Activated T-helper 17 cell treated with anti-CD3 and anti-CD28 coated beads, Interleukin-2, amount 50 U/mL, for 72 hours (primary cell): ENCODE measurements at places on chromosomes 2 and 18. TPM values are rescaled to one million over a fixed set of nuclear protein-coding genes. Genes with fewer than 3 reads are reported as not detected.

- ATAC-seq, result no peak
Measured at GRCh38 chr18:13112982-13113381, 105.6 kb upstream of the LDLRAD4 start.

- ATAC-seq, result no peak
Measured at GRCh38 chr2:240374085-240374907, 61.2 kb upstream of the GPC1 start.

GRCh38 chr18:34049511-34049910 lies 175.2 kb downstream of the NOL4 start:
- no peak for ATAC-seq

GRCh38 chr18:28890791-28891190 lies 713.9 kb upstream of the CDH2 start:
- no peak for ATAC-seq

GRCh38 chr18:24268784-24269550 lies 128.7 kb downstream of the OSBPL1A start:
- no peak for ATAC-seq

DNA sequence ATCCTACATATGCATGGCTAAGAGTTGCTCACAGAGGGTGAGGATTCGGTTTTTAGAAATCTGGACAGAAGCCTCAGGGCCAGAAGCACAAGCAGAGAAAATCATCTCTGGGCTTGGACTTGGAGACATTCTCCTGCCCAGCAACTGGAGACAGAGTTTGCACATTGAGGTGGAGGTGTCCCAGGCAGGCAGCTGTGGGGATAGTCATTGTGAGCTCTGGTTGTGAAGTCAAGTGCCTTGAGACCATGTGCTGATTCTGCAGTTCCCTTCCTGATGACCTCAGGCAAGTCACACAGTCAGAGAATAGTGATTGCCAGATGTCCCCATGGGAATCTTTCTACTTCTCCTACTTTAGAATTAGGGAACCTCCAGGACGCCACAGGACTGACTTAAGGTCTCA lies 108.4 kb upstream of the LDAH start:
- no peak for ATAC-seq

- no peak for ATAC-seq
Measured at GRCh38 chr2:20762945-20763683, 59.8 kb downstream of the LDAH start.

DNA sequence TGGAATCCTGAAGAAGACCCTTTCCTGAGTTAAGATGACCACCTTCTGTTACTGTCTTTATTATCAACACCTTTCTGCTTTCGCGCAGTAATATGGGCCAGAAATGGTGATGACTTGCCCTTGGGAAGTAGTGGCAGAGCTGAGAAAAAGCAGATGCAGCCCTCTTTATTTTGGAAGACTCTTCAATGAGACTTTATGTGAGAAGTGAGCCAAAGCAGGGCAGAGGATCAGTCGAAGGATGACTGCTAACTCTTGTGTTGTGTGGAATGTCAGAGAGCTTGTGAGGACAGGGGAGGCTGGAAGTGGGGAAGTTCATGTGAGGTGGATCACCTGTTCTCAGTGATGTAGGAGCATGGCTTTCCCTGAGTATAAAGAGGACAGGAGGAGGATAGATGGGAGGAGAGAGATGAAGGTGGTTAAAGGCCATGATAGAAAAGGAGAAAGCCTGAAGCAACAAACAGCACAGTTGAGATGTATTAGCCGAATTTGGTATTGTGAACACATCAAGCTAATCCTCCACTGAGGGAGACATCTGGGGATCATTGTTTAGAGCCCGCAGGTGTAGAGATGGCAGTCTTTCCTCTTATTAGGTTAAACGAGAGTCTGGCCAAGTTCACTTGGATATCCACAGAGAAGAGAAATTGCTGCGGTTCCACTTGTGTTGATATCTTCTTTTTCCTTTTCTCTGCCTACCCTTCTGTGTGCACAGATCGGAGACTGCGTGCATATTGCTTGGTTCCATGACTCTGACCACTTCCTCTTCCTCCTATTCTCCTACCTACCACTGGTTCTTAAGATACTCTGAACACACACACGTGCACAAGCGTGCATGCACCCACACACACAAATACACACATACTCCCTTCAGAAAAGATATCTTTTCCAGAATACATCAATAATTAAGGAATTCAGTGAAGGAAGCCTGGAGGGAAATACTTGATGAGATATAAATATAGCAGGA lies 67.4 kb downstream of the SLC9A2 start:
- ATAC-seq, result peak; percentile 56

DNA sequence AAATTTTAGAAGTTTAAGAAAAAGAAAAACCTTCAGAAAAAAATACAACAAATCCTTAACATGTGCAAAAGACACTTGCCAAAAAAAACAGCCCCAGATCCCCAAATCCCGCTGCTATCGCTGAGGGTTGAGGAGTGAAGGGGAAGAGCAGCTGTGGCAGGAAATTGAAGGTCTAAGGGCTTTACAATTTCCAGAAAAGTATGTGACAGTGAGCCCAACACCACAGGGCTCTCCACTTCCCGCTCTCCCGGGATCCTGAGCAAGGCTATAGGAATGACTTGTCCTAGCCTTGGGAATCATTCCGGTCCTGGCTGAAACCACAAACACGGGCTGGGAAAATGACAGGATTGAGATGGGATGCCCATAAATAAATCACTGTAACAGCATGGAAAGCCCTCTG lies 191.4 kb downstream of the TMEM163 start:
- no peak for ATAC-seq

- no peak for ATAC-seq
Measured at GRCh38 chr2:133982256-133982655, 271.6 kb upstream of the MGAT5 start.

DNA sequence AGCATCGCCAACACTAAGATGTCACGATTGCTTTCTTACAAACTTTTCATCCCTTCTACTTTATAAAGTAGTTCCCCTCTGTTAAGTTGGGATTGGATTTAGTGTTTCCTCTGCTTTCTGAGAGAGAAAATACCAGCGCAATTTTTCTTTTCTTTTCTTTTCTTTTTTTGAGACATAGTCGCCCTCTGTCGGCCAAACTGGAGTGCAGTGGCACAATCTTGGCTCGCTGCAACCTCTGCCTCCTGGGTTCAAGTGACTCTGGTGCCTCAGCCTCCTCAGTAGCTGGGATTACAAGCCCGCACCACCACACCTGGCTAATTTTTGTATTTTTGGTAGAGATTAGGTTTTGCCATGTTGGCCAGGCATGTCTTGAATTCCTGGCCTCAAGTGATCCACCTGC lies 9.0 kb downstream of the RELCH start:
- ATAC-seq, result no peak

- ATAC-seq, result no peak
Measured at GRCh38 chr18:7221424-7222155, 9.3 kb upstream of the LRRC30 start.

- no peak for ATAC-seq
Measured at GRCh38 chr2:233453916-233454315, 99.6 kb downstream of the DGKD start.

GRCh38 chr18:11324956-11325882 lies 175.8 kb upstream of the PIEZO2 start:
- peak; percentile 91 for ATAC-seq

DNA sequence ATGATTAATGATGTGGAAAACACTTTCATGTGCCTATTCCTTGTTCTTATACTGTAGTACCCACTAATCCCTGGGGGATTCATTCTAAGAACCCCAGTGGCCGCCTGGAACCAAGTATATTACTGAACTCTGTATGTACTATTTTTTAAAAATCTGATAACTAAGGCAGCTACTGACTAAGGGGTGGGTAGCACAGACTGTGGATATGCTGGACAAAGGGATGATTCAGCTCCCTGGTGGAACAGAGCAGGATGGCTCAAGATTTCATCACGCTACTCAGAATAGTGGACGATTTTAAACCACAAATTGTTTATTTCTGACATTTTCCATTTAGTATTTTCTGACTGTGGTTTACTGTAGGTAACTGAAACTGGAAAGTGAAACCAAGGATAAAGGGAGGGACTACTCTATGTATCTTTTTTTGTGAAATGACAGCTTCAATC lies 41.8 kb upstream of the CDC42EP3 start:
- ATAC-seq, result peak; percentile 91

DNA sequence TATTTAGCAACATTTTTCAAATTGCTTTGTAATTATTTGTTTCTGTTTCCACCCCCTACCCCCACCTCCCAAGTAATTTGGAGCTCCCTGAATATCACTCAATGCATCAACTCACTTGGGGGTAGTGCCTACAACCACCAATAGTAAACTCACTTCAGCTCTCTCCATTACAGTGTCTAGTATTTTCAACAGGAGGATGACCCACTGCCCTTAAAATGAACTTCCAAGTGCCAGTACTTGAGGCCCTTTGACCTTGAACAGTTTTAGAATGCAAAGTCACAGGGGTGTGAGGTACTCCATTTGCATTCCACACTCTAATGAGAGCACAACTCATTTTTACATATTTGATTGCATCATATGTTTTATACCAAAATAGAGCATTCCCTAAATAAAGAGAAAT lies 523.0 kb downstream of the ERBB4 start:
- no peak for ATAC-seq

DNA sequence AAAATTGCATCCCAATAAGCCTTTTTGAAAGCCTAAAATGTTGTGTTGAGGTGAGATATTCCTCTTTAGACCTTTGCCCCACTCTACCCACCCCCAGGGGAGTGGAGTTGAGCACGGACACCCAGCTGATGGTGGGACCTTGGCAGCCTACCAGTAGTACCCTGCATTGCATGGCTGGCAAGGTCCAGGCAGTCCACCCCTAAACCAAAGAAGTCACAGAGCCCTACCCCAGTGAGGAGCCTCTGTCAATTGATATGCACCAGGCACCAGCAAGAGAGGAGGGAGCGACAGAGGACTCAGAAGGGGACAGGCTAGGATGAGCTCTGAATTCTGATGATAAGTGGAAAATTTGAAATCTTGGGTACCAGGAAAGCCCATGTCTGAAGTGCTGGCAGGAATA lies 38.6 kb downstream of the MARCO start:
- no peak for ATAC-seq

DNA sequence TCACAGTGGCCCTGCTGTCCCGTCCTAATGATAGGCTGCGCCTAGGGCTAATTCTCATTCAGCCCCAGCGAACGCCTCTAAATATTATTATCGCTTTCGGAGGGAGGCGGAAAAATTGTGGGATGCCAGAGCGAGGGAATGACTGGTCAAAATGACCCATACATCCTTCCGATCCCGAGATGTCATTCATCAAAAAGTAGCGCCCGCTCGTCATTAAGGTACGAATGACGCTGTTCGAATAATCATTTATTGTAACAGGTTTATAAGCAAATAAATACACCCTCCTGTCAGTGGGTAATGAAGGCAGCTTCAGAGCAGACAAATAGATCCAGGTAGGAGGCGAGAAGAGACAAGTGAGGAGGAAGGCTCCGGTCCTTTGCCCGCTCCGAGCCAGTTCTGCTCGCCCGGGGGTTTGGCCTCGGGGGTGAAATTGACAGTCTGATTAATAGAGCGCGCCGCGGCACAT lies at the start of gene EVX2:
EVX2 (minus strand) TSS at position 167 of the 466 bp plus-strand sequence. CDS start 186 bp downstream, outside the sequence.
- ATAC-seq, result no peak

CRYGB gene
- total RNA-seq, result not detected

CHMP3 gene
- total RNA-seq, result 40.1 TPM

DYTN gene
- total RNA-seq, result not detected

CPSF3 gene
- 34.5 TPM for total RNA-seq

ABCA12 gene
- total RNA-seq, result not detected

SLC4A3 gene
- not detected for total RNA-seq

POTEJ gene
- not detected for total RNA-seq

ST8SIA3 gene
- not detected for total RNA-seq

CFAP210 gene
- not detected for total RNA-seq

OR6B2 gene
- total RNA-seq, result not detected

SERPINB13 gene
- not detected for total RNA-seq

TAF4B gene
- 12.8 TPM for total RNA-seq
